Stimulated activated CD4-positive, alpha-beta T cell treated with anti-CD3 and anti-CD28 coated beads, Interleukin-2, amount 100 ng/mL, for 48 hours (primary cell): ENCODE measurements at places on chromosomes 5 and 9.

DNA sequence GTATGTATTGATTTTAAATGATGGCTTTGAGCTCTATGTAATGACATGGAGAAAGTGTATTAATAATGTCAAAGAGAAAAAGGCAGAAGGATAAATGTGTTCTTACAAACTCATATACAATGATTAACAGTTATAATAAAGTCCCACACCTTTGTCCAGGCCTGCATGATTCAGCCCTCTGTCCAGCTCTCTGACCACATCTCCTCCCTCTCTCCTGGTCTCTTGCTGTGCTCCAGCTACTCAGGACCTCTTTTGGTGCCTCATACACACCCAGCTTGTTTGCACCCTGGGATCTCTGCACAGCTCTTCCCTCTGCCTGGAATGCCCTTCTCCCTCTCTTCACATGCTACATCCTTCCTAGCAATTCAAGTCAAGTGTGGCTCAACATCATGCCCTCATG lies 37.5 kb upstream of the DMRT1 start:
- no peak for DNase-seq

- no peak for DNase-seq
These were observed 217.0 kb downstream of the DOCK8 start for GRCh38 chr9:431701-432100.

GRCh38 chr5:149113669-149114068 lies 27.6 kb upstream of the ABLIM3 start:
- no peak for DNase-seq

DNA sequence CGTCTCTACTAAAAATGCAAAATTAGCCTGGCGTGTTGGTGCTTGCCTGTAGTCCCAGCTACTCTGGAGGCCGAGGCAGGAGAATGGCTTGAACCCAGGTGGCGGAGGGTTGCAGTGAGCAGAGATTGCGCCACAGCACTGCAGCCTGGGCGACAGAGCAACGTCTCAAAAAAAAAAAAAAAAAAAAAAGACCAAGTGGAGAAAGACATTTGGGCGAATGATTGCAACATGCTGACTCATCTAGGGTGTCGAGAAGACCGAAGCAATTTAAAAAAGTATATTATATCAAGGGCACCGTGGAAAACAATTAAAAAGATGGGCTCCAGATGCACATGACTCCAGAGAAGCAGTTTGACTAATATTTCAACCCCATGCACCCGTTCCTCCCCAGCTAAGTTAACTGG lies 9.2 kb downstream of the KLF4 start:
- no peak for DNase-seq

GRCh38 chr5:172294831-172295230 lies 11.3 kb upstream of the UBTD2 start:
- DNase-seq = no peak

DNA sequence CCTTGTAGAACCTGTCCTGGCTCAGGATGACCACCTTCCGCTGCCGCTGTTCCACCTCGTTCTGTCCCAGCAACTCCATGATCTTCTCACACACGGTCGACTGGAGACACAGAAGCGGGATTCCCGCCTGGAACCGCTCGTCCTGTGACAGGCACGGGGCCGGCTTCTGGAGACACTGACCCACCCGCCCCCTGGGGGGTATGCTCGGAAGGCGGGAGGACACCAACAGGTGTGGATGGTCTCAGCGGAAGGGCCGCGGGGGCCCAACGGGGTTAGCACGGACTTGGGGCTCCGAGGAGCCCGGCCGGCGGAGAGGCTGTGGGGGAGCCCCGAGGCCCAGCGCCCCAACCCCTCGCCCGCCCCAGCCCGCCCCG lies 530 bp downstream of the UCK1 start:
- DNase-seq = no peak

DNA sequence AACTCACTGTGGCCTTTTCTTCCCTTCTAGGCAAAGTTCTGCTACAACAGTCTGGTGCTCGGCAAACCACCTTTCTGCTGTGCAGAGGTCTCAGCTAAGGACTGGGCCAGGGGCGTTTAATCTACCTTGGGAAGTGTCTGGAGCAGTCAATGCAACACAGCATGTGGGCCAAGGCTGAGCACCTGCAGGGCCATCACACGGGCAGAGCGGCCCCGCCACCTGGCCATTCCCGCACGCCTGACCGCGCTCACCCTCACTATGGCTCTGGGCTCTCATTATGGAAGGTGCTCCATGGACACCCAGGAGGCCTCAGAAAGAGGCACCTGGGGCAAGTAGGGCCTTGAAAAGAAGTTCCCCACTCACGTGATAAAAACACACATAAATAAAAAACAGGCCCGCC lies 65.7 kb upstream of the TBC1D9B start:
- no peak for DNase-seq

DNA sequence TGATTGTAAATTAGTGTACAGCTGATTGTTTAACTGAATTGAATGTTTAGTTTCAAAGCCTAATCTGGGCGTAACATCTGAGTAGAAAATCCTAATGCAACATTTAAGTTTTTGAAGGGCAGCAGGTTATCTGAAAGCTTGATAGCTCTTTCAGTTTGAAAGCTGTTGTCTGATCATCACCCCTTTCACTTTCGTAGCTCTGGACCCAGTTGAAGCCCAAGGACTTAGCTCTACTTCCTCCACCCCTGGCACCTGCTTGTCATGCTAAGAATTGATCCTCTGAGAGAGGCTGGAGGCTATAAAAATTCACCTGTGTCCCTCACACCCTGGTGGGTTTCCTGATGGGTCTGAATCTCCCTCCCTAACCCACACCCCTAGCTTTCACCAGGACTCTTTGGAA lies 86.0 kb downstream of the ZFAND5 start:
- no peak for DNase-seq

GRCh38 chr9:105673850-105674387 lies 11.7 kb downstream of the TAL2 start:
- no peak for DNase-seq

DNA sequence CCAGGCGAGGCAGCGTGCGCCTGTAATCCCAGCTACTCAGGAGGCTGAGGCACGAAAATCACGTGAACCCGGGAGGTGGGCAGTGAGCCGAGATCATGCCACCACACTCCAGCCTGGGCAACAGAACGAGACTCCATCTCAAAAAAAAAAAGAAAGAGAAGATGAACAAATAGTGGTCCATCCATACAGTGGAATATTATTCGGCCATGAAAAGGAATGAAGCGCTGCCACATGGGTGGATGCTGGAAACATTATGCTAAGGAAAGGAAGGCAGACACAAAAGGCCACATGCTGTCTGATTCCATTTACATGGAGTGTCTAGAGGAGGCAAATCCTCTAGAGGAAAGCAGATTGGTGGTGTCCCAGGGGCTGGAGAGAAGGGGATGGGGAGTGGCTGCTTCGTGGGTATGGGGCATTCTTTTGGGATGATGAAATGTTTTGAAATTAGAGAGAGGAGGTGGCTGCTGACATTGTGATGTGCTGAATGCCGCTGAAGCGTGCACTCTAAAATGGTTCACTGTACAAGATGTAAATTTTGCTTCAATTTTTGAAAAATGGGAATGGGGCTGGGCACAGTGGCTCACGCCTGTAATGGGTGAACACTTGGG lies 17.0 kb downstream of the PLPP7 start:
- DNase-seq = no peak

- no peak for DNase-seq
These were observed 40.4 kb downstream of the PTAR1 start for GRCh38 chr9:69719367-69719766.

- no peak for DNase-seq
These were observed 25.7 kb downstream of the LRRTM2 start for GRCh38 chr5:138849439-138849838.

DNA sequence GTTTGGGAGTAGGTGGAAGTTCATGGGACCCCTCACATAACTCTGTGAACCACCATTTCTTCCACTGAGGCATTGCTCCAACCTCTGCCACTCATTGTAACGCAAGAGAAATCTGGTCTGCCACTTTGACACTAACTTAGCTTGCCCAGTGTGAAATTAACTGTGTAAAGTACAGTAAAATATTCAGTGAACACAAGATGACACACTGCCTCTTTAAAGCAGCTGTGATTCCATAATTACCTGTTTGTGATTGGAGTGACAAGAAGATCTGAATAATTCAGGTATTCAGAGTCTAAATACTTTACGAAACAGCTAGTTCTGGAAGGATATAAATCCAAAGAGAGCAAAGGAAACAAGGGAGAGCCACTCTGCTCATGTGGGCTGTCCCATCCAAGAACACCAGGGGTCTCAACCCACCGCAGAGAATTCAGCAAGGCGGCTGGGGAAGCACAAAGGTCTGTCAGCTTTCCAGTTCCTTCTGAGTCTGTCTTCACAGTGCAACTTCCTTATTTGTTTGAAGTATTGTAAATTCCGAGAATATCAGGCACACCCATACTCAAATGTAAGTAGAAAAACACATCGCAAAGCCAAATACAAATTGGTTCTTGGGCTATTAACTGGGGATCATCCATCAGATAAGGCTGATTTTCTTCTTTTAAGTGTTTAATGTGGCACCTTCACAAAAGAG lies 86.9 kb downstream of the GNAQ start:
- DNase-seq = no peak

GRCh38 chr5:17077440-17078233 lies 139.8 kb upstream of the BASP1 start:
- no peak for DNase-seq
